ENCODE measurements at places on chromosomes 3 and 15.

- DNase-seq, result peak; percentile 45
These were observed 83.6 kb upstream of the GSK3B start for GRCh38 chr3:120177707-120178306.

GRCh38 chr3:72213296-72214065, 428.5 kb upstream of the PROK2 start:
- peak; percentile 65 for DNase-seq

DNA sequence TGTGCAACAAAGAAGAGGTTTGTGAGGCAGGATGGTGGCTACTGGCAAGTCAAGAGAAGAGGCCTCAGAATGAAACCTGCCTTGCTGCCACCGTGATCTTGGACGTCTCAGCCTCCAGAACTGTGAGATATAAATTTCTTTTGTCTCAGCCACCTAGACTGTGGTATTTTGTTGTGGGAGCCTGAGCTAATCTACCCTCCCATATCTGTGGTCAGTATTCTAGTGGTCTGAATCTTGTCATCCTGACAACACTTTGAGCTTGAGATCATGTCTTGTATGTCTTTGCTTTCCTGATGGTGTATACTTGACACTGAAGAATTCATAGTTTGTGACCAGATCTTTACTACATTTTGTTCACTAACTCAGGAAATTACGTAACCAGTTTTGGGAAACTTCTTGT, 240.6 kb upstream of the GOLIM4 start:
- no peak for DNase-seq

GRCh38 chr15:39946862-39947261, 12.9 kb downstream of the EIF2AK4 start:
- peak; percentile 79 for DNase-seq

DNA sequence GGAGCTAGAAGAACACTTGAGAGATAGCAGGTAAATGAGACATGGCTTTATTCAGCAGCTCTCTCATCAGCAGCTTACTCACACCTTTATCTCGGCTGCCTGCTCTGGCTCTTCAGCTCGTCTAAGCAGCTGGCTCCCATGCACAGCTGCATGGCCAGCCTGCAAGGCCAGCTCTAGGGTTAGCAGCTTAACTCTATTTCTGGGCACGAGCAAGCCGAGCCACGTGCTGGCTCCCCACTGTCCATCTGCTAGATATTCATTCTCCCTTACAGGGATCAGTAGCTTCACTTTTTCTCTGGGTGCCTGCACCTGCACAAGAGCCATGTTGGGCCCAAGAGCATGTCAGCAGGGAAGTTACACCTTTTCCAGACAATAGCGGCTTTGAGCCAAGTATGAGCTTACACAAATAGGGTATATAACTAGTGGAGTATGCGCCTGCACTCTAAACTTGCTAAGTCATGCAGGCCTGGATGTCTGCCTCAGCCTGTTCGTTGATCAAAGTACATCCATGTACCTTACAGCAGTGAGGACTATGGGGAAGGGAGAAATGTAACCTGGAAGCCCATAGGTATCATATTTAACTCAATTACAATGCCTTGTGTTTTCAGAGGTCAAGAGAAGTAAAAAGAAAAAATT, 174.9 kb upstream of the SNTN start:
- no peak for DNase-seq

GRCh38 chr3:189404797-189405484, 226.2 kb upstream of the TP63 start:
- no peak for DNase-seq

DNA sequence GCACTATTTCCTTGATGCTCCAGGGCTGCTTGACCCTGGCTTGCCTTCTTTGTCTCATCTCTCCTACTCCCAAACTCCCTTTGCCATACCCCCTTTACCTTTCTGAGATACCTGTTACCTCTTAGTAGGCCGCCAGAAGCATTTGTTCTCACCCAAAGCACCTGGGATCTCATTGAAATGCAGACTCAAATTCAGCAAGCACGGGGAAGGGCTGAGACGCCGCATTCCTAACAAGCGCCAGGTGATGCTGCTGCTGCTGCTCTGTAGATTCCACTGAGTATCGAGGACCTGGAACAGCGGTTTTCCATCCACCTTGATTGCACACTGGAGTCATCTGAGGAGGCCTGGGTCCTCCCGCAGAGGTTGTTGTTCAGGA, 91.8 kb downstream of the TMEM266 start:
- DNase-seq, result no peak

DNA sequence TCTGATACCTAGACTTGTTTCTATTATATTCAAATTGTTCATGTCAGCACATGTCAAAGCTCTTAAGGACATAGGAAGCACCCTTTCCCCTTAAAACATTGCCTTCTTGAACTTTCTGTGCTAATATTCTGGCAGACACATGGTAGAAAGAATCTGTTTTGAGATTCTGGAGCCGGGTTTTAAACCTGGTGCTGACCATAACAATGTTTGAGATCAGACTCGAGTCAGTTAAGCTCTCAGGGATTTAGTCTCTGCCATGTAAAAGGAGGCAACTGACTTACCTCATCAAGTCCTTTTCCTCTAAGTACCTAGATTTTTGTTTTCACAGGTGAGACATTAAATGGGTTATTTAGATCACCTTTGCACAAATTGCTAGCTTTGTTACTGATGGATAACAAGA, 38.9 kb downstream of the RBMS3 start:
- DNase-seq, result no peak

DNA sequence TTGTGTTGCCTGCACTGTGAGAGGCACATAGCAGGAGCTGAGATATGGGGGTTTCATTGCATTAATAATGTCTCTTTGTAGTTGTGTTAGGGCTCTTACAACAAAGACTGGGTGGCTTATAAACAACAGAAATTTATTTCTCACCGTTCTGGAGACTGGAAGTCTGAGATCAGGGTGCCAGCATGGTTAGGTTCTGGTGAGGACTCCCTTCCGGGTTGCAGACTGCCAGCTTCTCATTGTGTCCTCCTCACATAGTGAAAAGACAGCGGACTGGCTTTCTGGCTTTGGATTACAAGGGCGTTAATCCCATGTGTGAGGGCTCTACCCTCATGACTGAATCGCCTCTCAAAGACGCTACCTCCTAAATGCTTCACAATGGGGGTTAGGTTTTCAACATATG, 20.6 kb downstream of the TMEM108 start:
- DNase-seq, result no peak

GRCh38 chr3:158430448-158430847, 140.5 kb upstream of the MLF1 start:
- no peak for DNase-seq

DNA sequence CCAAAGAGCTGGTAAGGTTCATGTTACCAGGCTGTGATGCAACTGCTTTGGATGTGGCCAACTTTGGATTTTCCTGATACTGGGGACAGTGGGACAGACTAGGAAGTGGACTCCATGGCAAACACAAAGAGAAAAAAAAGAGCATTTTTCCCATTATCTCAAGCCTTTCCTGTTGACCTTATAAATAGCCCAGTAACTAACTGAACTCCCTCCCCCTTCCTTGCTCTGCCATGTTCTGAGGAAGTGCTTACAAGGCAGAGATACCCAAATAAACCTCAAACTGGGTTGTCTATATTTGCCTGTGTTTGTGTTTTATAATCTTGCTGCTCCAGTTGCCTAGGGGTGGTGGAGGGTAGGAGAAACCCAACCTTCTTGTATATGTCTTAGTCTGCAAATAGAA, 27.3 kb upstream of the SLC9A9 start:
- DNase-seq, result no peak

DNA sequence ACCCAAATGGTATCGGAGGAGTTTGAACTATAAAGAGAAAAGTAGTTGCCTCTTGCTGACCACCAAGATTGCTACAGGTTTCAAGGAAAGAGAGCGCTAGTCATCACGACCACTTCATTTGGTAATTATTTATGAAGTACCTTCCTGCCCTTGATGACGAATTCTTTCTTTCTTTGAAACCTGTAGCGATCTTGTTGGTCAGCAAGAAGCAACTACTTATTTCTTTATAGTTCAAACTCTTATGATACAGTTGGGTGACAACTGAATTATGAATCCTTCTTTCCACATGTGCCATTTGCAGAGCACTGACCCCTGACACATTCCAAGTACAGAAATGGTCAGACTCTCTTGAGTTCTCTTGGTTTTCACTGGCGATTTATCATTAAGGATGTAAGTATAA, 46.8 kb downstream of the THRB start:
- no peak for DNase-seq

DNA sequence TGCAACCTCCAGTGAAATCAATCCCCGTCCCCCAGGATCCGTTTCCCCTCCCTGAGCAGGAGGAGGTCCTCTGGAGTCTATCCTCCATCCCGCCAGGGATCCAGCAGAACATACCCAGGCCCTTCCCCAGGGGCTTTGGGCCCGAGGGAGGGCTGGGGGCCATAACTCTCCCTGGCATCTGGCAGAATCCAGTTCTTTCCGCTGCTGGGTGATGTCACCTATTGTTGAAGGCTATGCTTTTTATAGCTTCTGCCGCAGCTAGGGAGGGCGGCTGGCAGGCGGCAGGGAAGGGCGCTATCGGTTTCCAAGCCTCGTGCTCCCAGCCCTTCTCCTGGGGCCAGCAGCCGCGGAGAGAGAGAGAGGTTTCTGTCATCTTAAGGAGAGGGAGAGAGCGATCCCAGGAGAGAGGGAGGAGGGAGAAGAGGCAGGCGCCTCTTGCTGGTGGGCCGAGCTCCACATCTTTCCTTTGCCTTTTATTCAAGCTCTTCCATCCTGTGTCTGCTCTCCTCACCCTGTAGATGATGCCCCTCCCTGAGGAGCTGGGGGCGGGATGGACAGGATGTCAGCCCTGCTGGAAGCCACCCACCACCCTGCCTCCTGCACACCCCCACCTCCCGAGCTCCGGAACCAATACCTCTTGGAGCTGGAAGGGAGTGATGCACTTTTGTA, 120.1 kb downstream of the ANP32A start:
- DNase-seq, result peak; percentile 76

GRCh38 chr3:155080692-155081091, 573 bp downstream of the MME start:
- DNase-seq, result no peak

- no peak for DNase-seq
These were observed 617.9 kb downstream of the NTRK3 start for GRCh38 chr15:87638554-87639083.

DNA sequence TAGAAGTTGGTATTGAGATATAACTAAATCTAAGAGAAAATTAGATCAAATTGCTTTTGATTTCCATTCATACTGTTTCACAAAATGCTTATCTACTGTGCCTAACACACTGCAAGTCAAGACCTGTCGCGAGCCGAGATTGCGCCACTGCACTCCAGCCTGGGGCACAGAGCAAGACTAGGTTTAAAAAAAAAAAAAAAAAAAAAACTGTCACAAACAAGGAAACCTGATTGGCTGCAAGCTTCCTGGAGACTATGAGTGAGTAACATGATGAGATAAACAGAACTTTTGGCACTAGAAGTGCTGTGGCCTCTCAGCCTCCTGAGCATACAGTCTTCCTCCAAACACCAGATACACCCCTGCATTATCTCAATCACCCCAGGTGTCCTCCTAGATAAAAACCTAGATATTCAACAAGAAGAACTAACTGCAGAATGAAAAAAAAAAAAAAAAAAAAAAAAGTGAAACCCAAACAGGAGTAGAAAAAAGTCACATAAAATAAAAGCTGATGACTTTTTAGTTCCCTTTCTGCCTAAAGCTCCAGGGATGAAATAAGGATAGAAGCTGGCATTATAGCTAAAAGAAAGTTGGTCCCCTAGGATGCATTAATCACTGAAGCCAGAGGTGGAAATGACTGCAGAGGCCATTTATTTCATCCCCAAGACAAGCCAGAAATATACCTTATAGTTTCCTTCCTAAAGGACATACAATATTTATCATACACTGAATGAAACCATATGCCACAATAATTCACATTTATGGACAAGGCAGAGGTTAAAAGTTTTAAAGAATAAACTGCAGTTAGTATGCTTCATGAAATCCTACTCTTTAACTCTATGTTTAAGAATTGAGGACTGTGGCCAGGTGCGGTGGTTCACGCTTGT, 82.4 kb downstream of the P3H2 start:
- DNase-seq, result peak; percentile 63

DNA sequence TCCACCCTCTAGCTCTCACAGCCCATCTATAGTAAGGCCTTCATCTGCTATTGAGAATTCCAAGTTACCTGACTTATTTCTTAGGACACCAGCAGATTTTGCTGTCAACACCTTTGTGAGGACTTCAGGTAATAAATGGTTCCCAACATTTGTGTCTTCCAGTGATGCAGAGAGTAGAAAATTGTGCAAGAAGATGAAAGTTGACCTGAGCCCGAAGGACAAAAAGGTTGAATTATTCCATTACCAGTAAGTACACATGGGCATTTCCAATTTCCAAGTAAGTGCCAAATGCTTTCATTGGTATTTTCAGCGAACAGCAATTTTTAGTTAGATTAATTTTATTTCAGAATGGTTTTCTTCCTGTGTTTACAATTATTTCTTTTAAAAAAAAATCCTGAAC, 35.4 kb downstream of the PDIA5 start:
- DNase-seq, result no peak

DNA sequence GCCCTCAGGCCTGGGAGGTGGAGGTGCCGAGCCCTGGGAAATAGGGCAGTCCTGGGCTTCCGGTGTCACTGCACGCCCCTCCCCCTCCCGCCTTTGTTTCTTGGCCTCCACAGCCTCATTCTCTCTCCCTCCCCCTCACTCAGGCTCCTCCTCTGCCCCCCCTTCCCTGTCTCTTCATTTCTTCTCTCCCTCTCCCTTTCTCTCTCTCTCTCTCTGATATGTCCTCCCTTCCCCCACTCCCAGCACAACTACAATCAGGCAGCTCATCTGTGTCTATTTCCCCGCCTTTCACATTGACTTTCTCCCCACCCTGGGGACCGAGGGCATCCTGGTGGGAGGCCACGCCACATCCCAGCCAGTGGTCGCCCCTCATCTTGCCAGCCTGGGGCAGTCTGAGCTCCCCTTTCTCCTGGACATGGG, 40.2 kb downstream of the IDH2 start:
- peak; percentile 47 for DNase-seq

DNA sequence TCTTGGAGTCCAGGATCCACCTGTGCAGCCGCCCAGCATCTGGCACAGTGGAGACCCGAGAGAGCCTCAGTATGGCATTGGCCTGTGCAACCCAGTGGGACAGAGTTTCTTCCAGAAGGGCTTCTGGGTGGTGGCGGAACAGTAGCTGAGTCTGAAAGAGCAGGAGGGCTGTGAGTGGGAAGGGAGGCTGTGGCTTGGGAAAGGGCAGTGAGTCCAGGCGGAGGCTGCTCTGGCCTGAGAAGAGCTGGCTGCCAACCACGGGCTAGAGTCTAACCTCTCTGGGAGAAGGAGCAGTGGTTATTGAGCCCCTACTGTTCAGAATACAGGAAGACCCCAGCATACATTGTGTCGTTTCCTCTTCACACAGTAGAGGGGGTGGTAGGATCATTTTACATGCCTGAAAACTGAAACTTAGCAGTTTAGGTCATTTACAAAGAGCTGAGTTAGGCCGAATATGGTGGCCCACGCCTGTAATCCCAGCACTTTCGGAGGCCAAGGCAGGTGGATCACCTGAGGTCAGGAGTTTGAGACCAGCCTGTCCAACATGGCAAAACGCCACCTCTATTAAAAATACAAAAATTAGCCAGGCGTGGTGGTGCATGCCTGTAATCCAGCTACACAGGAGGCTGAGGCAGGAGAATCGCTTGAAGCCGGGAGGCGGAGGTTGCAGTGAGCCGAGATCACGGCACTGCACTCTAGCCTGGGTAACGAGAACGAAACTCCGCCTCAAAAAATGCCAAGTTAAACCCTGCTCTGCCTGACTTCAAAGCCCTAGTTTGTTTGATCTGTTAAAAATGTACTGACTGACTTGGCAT, 3.2 kb downstream of the AEN start:
- DNase-seq, result peak; percentile 59

Measured in fibroblast of skin of right quadriceps (primary cell).